ENCODE measurements at places on chromosomes 12 and 14.

- no peak for DNase-seq
These were observed 1.5 kb upstream of the HRK start for GRCh38 chr12:116882742-116883141.

GRCh38 chr12:121224591-121224990 is 14.7 kb downstream of the P2RX4 start:
- DNase-seq = no peak

DNA sequence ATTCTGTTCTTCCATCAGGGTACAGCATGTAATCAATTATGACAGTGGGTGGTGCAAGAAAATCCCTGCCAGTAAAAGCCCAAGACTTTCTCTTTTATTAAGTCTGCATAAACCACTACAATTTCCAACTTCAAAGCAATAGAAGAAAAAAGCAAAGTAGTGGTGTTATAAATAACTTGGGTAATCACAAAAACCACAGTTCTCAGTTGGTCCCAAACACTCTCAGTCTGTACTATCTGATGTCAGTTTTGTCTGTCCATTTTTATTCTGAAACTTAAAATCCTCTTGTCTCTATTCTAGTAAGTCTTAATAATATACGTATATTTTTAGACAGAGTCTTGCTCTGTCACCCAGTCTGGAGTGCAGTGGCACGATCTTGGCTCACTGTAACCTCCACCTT is 8.8 kb upstream of the TIGAR start:
- no peak for DNase-seq

GRCh38 chr14:68547305-68548193 is 245.3 kb downstream of the ZFP36L1 start:
- no peak for DNase-seq

GRCh38 chr12:116122628-116123027 is 154.9 kb downstream of the MED13L start:
- DNase-seq = no peak

GRCh38 chr12:58532855-58533608 is 387.3 kb downstream of the LRIG3 start:
- DNase-seq = no peak

DNA sequence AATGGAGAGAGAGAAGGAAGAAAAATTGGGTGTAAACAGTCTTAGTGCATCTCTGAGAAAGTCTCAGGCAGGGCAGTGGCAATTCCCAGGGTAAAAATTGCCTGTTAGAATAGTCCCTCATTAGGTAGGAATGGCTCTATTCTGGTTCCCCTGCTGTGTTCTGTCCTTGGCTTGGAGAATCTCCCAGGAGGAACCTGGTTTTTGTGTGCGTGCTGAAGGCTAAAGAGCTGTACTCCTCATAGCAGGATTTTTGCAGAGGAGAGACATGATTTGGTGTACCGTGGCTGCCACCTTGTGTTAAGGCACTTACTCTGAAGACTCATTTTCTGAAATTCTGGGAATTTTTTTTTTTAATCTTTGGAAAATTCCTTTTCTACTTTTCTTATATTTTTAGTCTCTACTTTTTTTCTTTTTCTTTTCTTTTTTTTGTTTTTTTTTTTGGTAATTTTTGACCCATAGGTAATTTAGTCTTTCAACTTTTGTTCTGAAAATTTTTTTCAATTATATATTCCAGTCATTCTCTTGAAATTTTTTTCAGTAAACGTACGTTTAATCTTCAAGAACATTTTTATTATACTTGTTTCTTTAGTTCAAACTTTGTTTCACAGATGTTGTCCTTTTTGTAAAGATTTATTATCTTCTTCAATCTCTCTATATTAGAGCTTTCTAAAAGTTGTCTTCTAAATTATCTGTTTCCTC is 63.8 kb downstream of the FBXO33 start:
- DNase-seq = peak; percentile 42

- no peak for DNase-seq
These were observed 33.4 kb upstream of the CIPC start for GRCh38 chr14:77064521-77065178.

DNA sequence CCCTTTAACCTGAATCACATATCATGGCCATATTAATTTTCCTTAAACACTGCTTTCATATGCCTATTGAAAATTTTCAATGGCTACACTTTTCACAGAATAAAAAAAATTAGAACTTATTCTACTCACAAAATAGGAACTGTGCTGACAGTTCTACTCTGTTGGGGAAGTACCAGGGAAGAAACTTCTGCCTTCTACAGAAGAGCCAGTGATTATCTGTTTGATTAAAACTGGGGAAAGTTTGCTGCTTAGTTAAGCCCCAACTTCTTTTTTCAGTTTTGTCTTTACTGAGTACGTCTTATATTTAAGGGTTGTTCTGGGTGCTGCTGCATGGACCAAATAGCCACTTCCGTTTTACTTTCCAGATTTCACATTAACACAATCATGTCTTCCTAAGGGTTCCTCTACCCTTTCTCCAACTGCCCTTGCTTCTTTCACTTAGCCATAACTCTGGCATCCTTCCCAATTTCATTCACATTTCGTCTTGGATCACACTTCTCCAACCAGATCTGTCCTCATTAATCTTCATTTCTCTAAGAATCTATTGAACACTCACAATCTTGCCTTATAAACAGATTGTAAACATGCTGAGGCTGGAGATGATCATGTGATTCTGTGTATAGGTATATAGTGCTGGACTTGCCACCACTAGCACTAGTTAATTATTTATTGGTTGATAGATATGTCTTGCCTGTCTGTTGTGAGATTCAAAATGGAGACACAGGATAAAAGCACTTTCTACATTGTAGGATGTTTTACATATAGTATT is 1.9 kb upstream of the SEL1L start:
- no peak for DNase-seq

DNA sequence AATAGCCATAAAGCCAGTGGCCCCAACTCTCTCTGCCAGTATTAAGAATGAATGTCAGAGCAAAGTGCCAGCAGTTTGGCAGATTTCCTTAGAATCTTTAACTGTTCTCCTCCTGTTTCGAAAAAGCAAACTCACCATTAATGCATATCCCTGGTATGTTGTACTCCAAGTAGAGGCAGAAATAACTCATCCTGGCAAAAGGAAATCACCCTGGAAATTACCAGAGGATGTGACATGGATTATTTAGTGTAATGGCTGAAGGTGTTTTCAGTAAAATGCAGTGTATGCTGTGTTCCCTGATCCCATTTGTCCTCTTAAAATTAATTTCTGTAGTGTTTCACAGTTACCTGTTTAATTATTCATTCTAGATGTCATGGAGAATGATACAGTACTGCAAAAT is 105.3 kb downstream of the PDZRN4 start:
- DNase-seq = no peak

GRCh38 chr12:97005174-97005573 is 98.1 kb downstream of the NEDD1 start:
- no peak for DNase-seq
